Astrocyte (in vitro differentiated cells and primary cell): ENCODE measurements at places on chromosomes 3 and 15.
A peak's percentile ranks its signal among the peaks of the same experiment; 100 is the strongest.

GRCh38 chr3:93992207-93992606 lies 12.3 kb downstream of the ARL13B start:
- no peak for DNase-seq

DNA sequence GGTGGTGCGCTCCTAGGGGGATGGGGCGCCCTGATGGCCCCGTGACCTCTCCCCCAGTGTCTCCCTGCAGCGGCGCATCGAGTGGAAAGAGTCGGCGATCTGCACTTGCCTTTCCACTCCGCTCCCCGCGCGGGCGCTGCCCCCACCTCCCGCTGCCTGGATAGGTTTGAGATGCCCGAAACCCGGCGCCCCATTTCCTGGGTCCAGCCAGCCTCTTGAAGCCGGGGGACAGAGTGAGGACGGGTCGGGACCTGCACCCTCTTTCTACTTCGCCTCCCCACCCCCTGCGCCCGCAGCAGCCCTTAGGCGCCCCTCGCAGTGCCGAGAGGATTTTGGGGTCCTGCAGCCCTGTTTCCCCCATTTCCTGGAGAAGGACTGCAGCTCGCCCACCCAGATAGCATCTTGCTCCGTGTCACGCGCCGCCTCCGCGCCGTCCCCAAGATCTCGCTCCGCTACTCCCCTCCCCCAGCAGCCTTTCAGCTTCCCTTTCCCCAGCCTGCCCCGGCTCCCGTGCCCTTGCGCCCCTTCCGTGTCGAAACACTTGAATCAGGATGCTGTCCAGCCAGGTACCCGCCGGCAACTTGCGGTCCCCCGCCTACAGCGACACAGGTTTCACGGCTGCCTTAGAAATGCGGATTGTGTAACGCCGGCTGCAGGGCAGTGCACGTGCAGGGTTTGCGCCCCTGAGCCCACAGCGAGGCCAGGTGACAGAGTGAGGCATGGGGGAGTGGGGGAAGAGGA lies 519 bp downstream of the ABHD6 start:
- no peak for DNase-seq

- DNase-seq, result no peak
Observed at GRCh38 chr3:62097121-62097520, 276.2 kb downstream of the FEZF2 start.

DNA sequence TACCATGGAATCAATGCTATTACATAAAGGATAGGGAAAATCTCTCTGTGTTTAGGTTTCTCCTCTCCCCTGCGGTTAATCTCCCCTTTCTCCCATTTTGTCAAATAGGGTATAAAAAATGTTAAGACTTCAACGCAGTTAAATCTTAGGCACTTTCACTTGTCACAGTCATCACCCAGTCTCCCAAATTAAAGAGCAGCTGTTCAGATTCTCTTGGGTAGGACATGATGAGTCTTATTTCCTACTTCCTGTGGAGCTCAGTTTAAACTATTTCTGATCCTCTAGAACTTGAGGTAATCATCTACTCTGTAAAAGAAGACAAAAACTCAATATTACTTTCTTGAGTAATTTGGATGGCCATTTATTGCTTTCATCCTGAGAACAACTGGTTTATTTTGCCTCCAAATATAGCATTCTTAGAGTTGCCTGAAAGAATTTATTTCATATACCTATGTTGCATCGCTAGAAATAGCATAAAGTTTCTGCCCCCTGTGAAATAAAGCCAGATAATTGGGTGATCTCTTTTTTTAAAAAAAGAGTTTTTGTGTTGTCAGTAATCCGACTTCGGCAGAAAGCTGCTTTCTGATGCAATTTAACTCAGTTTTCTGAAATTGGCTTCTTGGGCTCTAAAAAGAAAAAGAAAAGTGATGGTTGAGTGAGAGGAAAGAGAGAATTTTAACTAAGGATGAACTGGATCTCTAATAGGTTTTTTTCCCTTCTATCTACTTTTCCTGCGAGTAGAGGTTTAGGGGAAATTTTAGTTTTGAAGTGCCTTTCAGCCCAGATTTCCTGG lies 20.7 kb downstream of the RAP2B start:
- DNase-seq, result no peak

GRCh38 chr15:35549567-35549966 lies 3.6 kb upstream of the DPH6 start:
- DNase-seq, result no peak

GRCh38 chr15:98127586-98127985 lies 167.1 kb downstream of the ARRDC4 start:
- no peak for DNase-seq

- DNase-seq, result peak; percentile 89
Observed at GRCh38 chr15:56758770-56759449, 25.6 kb upstream of the ZNF280D start.

DNA sequence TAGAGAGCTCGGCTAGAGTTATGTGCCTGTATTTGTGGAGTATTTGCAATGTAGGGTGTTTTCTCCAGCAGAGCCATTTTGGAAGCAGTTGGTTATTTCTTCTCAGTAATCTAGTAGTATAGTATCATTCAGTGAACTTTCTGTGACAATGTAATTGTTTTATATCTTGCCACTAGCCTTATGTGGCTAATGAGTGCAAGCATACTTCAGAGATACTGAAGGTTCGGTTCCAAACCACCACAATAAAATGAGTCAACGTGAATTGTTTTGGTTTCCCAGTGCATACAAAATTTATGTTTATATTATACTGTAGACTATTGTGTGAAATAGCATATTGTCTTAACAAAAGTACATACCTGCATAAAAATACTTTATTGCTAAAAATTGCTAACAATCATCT lies 286.9 kb upstream of the TBL1XR1 start:
- peak; percentile 38 for DNase-seq

DNA sequence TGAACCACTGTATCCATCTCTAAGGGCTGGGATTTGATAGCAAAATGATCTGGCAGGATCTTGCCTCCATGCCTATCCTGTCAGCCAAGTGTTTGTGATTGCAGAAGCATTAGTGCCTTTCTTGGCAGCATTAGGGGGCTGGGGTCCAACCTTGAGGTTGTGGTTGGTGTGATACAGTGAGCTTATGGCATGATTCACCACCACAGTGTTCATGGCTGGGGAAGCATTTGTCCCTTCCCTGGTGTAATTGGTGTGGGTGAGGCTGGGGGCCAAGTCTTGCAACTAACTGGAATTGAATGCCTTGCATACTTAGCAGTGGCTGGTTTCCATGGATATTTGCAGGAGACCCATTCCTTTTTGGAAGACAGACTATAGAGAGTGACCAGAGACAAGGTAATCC lies 271.0 kb upstream of the TBL1XR1 start:
- peak; percentile 100 for DNase-seq

DNA sequence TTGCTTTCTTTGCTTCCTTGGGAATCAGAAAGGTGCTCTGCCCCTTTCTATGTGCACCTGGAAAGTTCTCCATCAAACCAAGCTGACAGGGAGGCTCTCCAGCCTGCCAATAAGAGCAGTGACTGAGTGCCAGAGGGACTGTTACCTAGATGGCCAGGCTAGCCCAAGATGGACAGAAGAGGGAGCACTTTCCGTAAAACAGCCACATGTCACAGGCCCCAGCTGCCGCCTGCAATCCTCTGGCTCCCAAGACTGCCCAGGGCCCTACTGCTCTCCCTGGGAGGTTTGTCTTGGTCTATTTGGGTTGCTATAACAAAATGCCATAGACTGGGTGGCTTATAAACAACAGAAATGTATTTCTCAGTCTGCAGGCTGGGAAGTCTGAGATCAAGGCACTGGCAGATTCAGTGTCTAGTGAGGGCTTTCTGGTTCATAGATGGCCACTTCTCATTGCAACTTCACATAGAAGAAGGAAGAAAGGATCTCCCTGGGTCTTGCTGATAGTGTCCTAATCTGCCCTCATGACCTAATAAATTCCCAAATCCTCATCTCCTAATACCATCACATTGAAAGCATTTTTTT lies 72.3 kb downstream of the TAMM41 start:
- DNase-seq, result no peak

DNA sequence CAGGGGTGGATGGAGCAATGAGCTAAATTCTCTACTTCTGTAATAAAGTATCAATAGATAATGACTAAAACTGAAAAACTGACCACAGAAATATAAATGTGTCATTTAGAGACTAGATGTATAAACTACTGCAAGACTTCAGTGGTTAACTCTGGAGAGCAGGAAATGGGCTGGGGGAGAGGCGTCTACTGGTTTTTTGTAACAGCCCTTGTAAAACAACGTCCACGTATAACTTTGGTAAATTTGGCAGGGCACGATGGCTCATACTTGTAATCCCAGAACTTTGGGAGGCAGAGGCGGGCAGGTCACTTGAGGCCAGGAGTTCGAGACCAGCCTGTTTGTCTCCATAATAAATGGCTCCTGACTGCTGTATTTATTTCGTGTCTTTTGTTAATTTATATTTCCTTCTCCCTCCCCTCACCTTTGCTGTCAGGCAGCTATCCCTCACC lies 12.5 kb downstream of the RAB27A start:
- DNase-seq, result peak; percentile 76

- DNase-seq, result peak; percentile 16
Observed at GRCh38 chr15:36472672-36473071, 106.8 kb upstream of the CDIN1 start.

- no peak for DNase-seq
Observed at GRCh38 chr15:55026381-55026780, 170.4 kb downstream of the RSL24D1 start.

DNA sequence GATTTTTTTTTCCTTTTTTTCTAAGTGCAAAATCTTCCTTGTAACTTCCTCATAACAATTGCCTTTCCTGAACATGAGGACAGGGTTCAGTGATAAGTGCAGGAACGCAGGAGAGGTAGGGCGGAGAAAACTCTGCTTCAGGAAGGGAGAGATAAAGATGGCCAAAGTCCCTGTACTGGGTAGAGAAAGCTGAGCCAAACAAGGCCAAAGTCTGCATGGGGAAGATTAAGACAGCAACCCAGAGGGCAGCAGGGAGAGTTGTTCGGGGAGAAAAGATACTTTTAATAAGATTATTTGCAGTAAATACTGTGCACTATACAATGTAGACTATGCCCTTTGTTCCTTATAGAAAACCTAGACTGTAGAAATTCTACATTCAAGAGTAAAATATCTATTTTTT lies 55.4 kb upstream of the LRRFIP2 start:
- DNase-seq, result no peak

- DNase-seq, result no peak
Observed at GRCh38 chr3:54733106-54734006, 194.5 kb downstream of the LRTM1 start.

- DNase-seq, result peak; percentile 62
Observed at GRCh38 chr15:67884514-67885174, 44.8 kb upstream of the RNU6-1 start.

GRCh38 chr3:194738254-194739093 lies 52.8 kb downstream of the FAM43A start:
- DNase-seq, result peak; percentile 77

- no peak for DNase-seq
Observed at GRCh38 chr3:185089751-185090150, 63.1 kb downstream of the C3orf70 start.

GRCh38 chr3:12097971-12098370 lies 60.7 kb downstream of the TIMP4 start:
- no peak for DNase-seq

DNA sequence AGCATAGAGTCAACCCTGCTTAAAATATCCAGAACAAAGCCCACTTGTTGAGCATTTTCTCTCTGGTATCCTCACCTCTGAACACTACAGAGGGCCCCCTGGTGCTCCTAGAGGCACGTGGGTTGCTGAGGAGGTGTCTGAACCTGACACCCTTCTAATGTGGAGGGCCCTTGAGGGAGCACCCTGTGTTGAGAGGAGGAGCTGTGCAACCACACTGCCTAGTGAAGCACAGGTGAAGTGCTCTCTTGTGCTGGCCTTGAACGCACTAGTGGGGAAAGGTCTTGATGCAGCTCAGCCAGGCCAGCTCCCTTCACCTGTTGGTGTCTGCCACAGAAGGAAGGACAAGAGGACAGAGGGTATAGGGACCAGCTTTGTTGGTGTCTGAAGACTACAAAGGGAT lies 51.9 kb downstream of the CCK start:
- DNase-seq, result no peak

DNA sequence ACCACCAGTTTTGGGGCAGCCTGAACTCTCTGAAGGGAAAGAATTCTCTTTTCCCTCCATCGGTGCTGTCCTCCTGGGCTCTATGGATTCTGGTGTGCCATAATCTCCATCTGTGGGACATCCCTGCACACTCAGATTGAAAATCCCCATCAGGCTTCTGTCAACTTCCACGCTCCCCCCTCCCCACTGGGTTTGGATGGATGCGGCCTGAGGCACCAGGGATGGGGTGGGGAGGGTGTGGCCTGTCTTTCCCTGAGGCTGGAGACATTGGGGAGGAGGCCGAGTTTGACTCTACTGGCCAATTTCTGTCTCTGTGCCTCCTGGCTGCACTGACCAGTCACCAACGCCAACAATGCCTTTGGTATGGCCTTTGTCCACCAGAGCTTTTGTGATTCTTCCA lies 16.3 kb upstream of the FBLN2 start:
- no peak for DNase-seq

DNA sequence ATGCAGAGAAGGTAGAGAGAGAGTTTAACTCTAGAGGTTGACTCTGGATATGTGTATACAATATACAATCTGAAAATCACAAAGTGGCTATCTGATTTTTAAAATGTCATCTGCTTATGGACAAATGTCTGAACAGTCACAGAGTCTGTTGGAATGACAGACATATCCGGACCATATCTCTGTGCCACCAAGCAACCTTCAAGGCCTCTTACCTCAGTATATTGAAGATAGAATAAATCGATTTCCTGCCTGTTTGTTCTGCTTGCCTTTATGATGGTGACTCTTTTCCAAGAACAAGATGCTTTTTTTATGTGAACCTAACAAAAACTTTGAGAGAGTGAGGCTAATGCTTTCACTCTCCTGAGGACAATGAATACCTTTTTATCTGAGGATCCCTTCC lies 151.1 kb downstream of the RBPMS2 start:
- no peak for DNase-seq
